ENCODE measurements at places on chromosomes 11 and 22.
A peak's percentile ranks its signal among the peaks of the same experiment; 100 is the strongest.

- DNase-seq = no peak
Measured at GRCh38 chr11:30446520-30446919, 123.6 kb downstream of the ARL14EP start.

GRCh38 chr22:44037519-44038375, 13.6 kb downstream of the PARVB start:
- DNase-seq = no peak

DNA sequence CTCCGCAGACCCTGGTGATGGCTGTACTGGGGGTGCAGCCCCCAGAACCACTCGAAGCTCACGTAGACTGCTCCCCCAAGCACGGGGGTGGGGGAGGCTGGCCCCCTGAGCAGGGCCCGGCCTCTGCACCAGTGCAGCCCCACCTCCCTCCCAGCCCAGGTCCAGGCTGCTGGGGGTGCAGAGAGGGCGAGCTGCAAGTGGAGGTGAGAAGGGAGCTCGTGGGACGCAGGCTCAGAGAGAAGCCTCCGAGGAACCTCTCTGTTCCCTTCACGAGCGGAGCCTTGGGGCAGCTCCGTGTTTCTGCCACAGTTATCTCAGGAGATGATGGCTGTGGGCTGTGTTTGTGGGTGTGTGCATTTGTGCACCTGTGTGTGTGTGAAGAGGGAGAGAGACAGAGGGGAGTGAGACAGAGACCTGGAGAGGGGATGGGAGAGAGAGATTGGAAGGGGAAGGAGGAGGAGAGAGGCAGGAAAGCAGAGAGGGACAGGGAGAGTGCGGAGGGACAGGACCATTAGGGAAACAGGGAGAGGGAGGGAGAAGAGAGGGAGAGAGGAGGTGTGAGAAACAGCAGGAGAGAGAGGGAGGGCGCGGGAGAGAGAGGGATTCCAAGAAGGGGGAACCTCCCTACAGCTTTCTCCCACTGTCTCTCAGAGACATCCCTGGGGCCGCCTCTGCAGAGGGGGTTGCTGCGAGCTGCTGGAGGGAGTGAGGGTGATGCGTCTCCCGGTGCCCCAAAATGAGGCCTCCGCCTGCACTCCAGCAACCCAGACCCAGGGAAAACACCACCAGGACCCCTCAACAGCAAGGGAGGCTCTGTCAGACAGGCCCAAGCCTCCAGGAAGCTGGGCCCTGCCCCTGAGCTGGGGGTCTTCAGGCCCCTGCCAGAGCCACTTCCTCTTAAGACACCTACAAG, 1488.6 kb downstream of the BRD1 start:
- DNase-seq = no peak

GRCh38 chr11:85947431-85948272, 92.5 kb downstream of the CCDC83 start:
- no peak for DNase-seq

DNA sequence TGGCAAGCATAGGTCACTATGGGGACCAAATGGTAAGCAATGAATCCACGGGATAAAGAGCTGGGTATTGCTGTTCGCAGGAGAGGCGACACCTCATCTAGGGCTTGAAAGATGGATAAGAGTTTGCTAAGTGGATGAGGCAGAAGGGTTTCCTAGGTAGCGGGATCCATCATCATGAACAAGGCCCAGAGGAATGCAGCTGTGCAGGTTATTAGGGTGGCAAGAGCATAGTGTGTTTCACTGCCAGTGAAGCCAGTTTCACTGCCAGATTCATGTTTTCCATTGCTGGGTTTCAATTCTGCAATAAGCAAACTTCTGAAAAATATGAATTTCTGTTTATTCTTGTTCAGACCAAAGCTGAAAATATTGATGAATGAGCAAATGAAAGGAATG, 27.2 kb downstream of the WEE1 start:
- no peak for DNase-seq

DNA sequence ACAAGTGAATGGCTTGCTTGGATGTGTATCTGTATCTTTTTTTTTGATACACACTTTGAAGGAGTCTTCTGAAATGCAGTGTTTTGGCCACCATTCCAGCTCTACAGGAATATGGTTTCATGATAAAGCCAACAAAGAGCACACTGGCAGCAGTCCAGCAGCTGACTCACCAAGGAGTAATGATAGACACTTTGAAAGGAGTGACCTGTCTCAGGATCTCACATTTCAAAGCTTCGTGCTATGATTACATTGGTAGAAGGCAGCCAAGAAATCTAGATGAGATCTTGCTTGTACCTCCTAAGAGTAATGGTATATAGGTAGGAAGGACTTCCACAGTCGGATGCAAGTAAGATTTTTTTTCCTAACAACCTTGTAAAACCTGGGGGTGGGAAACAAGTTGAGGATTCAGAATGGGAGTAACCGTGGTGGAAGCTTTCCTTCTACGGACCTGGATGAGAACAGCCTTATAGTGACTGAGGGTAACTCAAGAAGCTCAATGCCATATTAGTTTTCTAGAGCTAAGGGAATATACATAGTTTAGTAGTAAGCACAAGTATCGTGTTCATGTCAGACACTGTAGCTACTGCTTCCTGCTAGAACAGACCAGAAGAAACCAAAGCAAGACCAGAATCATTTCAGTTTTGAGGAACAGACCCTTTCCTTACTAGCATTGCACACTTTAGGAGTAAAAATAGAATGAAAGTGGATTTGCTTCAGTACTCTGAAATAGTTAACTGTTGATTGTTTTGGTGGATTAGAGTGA, 25.0 kb downstream of the MTMR3 start:
- peak; percentile 9 for DNase-seq

GRCh38 chr11:12024254-12024926, 16.0 kb upstream of the DKK3 start:
- DNase-seq = no peak

DNA sequence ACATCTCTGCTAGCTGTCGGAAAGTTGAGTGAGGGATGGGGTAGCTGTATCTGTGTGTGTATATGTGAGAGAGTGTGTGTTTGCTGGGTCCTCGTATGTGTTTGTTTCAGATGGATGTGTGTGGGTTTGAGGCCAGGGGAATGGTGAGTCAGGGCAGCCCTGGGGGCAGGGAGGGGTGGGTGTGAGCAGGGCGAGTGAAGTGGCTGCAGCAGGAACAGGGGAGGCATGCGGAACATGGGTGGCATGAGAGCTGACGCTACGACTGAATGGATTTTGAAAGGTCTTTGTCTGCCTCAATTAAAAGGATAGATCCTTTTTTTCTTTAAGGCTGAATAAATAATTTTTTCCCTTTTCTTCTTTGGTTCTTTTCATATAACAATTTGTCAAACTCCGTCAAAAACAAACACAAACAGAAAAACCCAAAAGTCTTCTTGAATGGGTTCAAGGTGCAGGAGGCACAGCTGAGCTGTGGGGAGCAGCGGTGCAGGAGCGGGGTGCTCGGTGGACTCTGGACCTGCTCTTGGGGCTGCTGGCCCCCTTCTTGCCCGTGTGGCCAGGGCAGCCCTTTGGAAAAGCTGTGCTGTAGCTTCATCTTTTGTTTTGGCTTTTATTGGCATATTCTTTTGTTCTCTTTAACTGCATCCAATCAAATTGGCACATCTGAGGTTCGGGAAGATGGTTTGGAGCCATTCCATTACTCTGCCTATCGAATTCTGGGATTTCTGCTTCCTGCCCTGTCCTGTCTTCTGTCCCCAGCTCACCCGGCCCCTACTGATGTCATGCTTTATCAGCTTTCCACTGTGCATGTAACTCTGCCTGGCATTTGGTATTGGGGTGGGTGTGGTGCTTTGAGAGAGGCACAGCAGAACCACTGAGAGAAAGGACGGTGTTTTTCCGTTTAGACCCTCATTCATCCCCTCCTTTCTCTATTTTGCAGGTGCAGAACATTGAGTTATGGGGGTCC, 80.1 kb downstream of the ADAMTS15 start:
- no peak for DNase-seq

DNA sequence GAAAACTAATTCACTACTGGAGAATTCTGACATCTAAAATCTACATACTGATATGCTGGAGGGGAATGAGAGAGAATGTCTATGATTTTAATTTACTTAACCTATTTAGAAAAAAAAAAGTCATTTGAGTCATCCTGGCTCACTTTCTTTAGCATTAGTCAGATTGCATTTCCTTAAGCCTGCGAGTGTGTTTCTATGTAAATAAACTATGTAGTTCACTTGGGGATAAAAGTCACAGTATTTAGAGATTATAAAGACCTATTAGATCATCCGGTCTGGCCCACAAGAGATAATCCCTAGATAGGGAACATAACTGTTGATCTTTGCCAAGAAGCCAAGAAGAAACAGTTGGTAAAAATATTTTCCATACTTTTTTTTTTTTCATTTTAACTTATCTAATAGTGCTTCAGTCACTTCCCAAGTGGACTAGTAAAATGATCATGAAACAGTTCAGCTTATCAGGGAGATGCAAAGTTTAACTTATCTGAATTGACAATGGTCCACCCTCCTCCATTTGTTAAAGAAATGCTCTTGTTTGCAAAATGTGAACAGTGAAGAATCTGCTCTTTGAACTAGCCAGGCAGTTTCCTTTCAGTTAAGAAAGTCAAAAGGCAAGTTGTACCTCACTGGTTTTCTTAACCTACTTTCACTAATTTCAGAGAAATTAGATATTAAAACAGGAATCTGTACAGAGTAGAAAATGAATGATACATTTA, 21.2 kb upstream of the BLID start:
- no peak for DNase-seq

DNA sequence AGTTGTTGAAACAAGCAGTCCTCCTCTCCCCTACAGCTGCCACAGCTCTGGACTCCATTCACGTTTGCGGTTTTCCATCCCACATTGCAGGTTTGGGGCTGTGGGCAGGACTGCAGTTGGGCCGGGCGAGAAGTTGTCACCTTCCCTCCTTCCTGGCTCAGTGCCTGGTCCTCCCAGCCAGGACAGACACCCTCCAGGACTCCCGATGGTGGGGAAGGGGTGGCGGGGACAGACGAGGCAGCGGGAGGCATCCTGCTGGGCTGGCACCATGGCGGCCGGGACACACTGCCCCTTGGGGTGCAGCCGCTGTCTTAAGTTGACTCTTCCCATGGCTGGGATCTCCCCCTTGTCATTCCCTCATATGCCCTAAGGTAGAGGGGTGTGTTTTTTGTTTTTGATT, 615.2 kb downstream of the BRD1 start:
- no peak for DNase-seq

- DNase-seq = no peak
Measured at GRCh38 chr11:11577932-11578911, 43.6 kb downstream of the GALNT18 start.

- DNase-seq = no peak
Measured at GRCh38 chr22:39487826-39488520, 14.1 kb upstream of the MIEF1 start.

- no peak for DNase-seq
Measured at GRCh38 chr11:44498089-44498871, 67.2 kb upstream of the CD82 start.

- no peak for DNase-seq
Measured at GRCh38 chr11:33931067-33931466, 39.2 kb upstream of the LMO2 start.

DNA sequence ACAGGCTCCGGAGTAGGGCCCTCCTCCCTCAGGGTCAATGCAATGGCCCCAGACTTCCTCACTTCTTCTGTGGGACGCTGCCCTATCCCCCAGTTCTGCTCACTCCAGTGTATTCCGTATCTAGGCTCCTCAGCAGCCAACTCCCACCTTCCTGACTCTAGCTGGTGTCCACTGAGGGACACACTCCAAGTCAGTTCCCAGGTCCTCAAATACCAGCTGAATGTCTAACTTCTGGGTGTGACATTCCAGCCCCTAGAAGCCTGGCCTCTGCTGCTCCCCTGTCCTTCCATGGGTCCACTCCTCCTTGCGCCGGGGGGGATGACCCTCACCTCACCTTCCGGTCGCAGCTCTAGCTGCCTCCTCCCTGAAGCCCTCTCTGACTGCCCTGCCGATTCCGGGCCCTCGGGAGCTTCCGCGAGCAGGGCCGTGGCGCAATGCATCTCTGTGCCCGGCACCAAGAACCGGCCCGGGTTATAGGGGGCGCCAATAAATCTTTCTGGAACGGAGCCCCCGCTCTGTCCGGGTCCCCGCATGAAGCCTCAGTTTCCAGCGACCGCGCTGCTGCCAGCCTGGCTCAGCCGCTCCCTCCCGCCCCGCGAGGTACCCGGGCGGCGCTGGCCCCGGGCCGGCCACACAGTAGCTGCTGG, 15.4 kb downstream of the BAD start:
- DNase-seq = no peak

DNA sequence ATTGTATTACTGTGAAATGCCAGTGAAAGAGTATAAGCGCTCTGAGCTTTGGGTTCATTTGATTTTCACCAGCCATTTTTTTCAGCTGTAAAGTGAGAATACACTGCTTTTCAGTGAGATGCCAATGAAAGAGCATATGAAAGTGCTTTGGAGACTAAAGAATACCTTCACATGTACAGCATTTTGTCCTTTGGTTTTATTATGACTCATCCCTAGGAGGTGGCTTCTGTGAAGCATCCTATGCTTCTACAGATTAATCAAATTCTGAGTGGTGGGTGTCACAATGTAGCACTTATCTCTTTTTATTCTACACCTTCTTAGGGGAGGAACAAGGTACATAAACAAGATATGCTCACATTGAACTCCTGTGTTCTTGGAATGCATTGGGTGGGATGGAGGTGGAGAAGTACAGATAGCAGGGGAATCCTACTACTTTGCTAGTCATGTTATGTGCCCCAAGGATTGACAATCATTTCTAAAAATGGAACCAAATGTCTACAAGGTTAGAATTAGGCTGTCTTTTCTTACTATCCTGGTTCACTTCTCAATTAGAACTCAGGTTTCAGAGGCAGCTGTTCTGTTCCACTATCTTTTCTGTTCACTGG, 18.7 kb downstream of the TRIM44 start:
- DNase-seq = no peak

GRCh38 chr11:69682681-69683326, 7.7 kb upstream of the LTO1 start:
- DNase-seq = no peak

- DNase-seq = no peak
Measured at GRCh38 chr11:45890886-45891550, 5.6 kb downstream of the MAPK8IP1 start.

DNA sequence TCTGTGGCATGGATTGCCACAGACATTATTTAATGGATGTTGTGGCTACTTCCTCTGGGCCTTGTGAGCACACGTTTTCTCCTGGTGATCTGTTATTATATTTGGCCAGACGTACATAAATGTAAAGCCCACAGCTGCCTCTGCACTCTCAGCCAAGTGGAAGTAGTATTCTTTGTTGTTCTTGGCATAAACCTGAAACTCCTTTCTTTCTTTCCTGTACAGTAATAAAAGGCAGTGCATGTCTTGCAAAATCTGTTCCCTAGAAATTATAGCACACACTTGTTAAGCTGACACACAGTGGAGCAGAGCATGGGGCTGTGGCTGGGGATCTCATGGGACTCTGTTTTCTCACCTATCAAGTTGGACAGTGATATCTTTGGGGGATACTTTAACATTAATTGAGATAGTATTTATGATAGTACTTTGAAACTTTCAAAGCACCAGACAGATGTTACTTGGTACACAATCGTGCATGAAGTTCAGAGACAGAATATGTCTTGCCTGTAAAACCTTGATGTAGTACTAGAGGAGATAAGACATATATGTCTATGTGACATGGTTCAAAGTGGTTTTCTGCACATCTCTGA, 20.9 kb downstream of the PANX1 start:
- DNase-seq = no peak
